ENCODE measurements at places on chromosomes 2 and 18.

DNA sequence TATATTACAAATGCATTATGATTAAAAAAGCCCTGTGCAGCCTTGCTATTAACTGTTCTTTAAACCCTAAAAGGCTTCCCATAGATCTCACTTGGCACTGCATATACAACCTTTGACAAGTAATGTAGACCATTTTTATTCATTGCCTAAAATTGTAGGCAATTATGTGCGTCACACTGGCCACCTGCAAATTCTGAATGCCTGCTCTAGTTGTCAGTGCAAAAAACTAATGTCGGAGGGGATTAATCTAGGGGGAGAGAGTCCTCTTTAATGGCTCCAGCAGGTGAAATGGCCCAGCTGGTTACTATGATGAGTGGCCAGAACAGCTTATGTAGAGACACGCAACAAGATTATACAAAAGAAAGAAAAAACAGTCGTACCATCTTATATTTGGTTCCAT lies 123.2 kb downstream of the OLA1 start:
- DNase-seq, result no peak

DNA sequence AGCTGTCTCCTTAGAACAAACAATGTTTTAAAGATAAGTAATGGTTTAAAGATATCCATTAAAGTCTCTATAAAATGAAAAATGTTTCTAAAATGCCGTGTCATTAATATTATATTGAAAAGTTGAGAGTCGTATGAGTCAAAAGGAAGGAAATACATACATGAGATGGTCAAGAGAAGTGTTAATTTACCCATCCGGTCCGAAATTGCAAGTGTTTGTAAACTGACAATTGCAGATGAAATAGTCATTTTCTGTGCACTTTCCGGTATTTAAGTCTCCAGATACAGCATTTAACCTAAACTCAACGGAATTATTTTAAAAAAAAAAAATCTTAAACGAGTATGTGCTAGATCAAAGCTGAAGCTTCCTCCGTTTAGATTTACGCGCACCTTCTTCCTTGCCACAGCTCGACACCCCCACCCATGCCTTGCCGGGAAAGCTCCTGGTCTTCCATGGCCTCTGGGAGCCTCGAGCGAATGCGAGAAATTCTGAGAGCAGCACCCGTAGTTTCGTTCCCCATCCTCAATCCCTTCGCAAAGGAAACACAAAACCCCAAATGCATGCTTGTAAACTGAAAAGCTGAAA lies 1.8 kb downstream of the DSC3 start:
- DNase-seq, result no peak

DNA sequence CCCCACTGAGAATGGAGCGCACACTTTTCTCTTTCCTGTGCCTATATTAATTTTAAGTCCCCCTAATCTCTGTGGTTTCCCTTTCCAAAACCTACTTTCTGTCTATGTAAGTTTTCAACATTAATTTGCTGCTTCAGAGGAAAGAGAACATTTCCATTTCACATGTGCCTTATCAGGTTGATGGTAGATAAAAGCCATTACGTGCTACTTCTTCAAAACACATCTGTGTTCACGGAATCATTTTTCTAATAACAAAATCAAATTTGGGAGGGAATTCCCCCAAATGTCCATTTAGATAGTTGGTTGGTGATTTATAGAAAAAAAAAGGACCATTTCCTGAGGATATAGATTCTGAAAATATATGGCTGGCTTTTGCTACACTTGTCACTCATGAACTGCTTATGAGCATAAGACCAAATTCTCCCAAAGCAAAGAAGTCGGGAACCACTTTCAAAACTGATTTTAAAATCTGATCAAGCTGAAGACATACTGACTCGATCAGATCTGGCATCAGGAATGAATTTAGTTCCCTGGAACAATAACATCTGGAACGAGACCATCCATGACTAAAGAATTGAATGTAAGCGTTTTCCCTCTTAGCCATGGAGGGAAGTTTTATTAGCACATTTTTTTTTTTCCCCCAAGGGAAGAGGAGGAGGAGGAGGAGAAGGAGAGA lies 8.2 kb downstream of the PTGR3 start:
- no peak for DNase-seq

DNA sequence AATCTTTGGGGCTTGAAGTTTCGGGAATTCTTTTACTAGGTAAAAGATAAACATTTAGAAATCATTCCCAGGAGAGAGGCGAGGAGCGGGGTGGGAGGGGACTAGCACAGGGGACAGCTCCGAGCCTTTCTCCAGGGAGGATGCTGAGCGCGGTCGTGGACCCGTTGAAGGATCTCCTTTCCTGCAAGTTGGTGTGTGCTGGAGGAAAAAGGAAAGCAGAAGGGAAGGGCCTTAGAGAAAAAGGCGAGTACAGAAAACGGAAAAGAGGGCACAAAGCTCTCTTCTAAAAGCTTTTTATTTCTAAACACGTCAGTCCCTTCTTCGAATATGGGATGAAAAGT lies 640 bp downstream of the SLC39A6 start:
- DNase-seq, result no peak

DNA sequence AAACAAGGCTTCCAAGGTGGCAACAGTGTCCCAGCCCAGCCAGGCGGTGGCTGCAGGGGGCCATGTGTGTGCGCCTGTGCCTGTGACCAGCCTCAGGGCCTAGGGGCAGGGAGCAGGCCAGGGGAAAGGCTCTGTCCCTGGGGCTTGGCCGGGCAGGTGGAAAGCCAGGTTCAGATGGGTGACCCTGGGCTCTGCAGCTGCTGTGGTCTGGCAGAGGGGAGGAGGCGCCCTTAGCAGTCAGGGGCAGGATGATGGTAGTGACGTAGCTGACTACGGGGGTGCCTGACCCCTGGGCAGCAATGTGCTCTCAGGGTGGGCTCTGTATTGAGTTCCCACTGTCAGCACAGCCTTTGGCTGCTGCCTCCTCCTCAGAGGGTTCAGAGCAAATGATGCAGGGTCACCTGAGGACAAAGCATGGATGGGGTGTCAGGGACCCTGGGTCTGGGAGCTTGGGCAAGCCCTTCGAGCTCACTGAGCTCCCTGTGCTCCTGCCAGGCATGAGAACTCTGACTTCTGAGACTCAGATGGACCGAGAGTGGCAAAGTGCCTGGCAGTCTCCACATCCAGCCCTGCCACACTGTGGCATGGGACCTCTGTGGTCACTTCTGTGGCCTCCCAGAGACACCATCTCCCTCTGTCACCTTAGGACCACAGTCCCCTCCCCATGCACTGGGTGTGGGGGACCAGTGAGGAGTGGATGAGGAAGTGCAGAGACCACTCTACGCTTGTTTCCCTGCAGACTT lies 56.6 kb upstream of the ALPP start:
- no peak for DNase-seq

- DNase-seq, result no peak
Observed at GRCh38 chr2:190876631-190877030, 4.0 kb upstream of the GLS start.

Measured in fibroblast of skin of left biceps (primary cell).